ENCODE measurements at places on chromosomes 5 and 9.

DNA sequence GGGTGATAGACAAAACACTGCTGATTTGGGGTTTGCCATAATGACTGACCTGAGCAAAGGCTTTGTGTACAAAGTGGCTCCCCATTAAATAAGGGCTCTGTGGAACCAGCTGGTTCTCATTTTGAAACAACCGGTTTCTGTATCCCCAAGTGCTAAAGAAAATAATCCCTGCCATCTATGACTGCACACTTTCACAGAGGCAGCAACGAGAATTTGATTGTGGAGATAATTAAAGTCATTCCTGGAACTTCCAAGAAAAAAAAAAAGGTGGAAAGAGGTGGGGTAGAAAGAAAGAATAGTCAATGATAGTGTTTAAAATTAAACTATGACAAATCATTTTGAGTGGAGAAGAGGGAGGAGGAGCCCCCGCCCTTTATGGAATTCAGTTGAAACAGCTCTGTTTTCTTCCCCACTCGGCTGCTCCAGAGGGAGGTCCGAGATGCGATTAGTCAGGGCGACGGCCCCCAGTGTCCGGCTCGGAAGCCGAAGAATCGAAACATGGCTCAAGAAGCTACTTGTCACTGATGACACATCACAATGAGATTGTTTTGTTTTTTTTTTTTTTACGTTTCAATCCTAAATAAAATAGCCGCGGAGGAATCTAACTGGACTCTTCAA is 38.4 kb downstream of the EBF1 start:
- no peak for DNase-seq

DNA sequence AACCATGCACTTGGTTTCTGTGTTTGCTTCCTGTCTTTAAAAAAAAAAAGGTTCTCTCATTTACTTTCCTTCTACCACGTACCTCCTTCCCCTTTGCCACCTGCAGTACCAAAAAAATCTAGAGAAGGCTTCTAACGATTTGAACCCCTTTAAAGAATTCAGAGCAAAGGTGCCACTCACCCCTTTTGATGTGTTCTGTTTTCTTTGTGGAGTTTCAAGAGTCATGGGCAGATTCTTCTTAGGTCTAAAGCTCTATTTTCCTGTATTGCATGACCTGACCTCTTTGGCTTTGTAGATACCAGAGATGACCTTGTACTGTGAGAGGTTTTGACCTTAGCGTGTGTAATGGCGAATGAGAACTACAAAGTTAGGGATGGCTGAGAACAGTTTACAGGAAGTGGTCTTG is 29.0 kb downstream of the TXNDC8 start:
- DNase-seq: no peak

- DNase-seq: no peak
Observed at GRCh38 chr5:135306557-135306956, 92.5 kb downstream of the MACROH2A1 start.

DNA sequence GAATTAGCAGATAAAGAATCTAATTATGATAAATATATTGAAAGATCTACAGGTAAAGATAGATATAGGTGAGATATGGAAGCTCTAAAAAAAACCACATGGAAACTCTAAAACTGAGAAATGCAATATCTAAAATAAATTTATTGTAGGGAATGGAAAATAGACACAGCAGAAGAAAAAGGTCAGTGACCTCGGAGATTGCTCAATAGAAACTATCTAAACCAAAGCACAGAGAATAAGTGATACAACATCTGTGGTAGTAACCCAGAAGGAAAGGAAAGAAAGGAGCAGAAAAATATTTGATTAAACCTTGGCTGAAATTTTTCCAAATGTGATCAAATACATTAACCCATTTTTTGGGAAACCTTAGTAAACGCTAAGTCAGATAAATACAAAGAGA is 43.1 kb upstream of the GLIPR2 start:
- DNase-seq: no peak

Measured in head of caudate nucleus (tissue), 42 donors.